Activated CD4-positive, alpha-beta T cell treated with anti-CD3 and anti-CD28 coated beads for 36 hours (primary cell): ENCODE measurements at places on chromosomes 3 and 15.

DNA sequence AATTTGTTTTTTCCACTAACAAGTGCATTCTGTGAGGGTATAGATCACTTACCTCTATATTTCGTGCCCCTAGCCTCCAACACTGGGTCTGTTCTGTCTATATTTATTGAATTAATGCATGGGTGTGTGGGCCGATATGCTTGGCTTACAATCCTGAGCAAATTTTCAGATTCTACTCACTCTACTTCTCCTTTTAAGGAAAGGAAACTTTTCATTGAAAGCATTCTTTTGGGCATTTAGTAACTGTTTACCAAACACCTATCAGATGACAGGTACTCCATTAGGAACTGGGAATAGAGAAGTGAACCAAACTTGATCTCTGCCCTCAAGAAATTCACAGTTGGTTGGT is 60.5 kb downstream of the TLE3 start:
- DNase-seq, result no peak

DNA sequence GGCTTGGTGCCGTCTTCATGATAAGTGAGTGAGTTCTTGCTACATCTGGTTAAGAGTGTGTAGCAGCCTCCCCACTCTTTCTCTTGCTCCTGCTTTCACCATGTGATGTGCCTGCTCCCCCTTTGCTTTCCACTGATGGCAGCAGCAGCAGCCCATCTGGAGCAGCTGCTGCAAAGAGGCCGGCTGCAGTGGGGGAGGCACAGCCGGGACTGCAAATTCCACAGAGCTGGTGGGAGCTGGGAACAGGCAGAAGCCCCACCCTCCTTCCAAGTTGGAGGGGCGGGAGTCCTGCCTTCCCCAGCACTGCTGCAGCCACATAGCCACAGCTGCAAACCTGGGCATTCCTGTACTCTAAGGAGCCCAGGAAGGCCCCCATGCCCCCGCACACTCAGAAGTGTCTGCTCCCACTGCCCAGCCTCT is 62.8 kb upstream of the IMPG2 start:
- no peak for DNase-seq

DNA sequence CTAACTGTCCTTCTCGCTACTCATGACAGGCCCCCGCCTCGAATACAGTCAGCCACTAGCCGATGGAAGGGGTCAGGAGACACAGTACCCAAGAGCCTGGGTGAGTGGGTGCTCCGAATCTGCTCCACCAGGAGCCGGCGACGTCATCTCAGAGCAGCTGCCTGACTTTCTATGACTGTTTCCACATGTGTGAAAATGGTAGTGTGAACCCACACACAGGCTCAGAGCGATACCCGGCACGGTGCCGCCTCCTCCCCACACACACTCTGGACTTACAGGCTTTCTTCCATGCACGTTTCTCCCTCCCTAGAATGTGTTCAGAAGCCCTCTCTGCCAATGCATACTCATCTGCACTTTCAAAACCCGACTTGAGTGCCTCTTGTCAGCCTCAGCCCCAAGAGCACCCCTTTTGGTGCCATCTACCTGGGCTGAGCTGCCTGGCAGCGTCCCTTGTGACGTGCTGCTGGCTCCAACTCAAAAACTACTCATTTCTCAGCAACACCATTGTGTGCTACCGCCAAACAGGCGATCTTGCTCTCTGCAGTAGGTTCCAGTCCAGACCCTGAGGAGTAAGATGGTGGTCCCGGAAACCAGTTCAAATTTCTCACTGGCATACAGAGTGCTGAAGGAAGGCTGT is 29.7 kb downstream of the VGLL4 start:
- peak; percentile 20 for DNase-seq

DNA sequence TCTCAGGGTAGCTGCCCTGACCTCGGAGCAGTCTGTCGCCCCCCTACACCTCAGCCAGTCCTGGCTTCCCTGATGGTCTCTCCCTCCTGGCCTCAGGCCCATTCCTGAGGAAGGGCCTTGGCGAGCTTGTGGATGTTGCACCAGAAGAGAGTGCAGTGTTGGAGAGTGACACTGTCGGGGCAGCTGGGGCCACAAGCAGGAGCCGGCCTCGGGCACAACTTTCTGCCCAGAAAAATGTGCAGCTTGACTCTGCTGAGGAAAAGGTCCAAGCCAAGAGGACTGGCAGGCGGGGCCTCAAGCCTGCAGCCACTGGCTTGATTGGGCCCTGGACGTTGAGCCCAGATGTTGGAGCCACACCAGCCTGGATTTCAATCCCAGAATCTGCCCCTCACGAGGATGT is 12.8 kb downstream of the HEMK1 start:
- no peak for DNase-seq

GRCh38 chr3:52532517-52532837 is 1.2 kb downstream of the NT5DC2 start:
- peak; percentile 58 for DNase-seq

GRCh38 chr3:150409125-150409511 is 1.0 kb downstream of the TSC22D2 start:
- DNase-seq, result no peak

- DNase-seq, result no peak
Observed at GRCh38 chr3:197495999-197496745, 59.6 kb downstream of the BDH1 start.

DNA sequence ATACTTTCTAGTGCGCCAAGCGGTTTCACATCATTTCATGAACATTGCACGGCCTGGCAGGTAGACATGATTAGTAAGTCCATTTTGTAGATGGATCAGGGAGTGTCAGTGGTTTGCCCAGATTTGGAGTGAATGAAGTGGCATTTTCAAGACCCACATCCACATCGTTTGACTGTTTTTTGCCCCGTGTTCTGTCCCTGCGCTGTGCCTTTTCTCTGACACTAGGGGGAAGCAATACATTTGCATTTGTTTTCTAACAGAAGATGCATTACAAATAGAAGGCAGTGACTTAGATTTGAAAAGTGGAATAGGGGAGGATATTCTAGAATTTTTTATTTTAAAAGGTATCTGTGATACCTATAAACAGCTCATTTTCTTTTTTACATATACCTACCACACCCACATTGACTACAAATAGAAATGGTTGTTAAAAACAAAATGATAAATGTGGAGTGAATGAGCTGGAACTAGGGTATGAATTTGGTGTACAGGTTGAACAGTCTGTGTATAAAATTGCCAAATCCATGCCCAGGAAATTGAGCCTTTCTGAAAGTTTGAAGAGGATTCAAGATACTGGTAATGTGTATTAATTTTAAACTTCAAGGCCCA is 98.0 kb downstream of the USP13 start:
- peak; percentile 12 for DNase-seq
